NCI-H2107 (cell line): ENCODE measurements at places on chromosomes 7 and 10.
A peak's percentile ranks its signal among the peaks of the same experiment; 100 is the strongest.

GRCh38 chr7:117262546-117262945, 60.3 kb downstream of the WNT2 start:
- no peak for DNase-seq

DNA sequence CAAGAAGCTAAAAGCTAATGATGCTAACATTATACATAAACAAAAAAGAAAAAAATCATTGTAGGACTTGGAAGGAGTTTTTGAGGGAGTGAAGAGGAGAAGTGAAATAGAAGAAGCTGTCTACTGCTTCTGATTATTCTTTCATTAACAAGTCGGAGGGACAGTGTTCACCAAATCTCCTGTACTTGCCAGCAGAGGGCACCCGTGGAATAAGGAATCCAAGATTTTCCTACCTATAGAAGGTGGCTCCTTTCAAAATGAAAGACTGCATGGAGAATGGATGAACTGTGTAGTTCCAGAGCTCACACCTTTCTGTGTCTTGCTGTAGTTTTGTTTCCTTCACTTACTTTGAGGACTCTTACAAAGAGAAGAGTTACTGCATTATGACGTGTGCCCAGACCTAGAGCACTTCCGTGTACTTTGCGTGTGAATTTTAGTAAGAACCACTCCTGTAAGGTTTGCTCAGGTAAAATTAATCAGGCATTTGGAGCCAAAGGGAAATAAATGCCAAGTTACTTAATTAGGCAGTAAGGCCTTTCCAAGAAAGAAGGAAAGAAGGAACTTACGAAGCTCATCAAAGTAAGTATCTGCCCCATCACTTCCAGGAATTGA, 145.1 kb downstream of the SEMA3D start:
- DNase-seq: peak; percentile 60

GRCh38 chr10:90136731-90137316, 435.4 kb downstream of the KIF20B start:
- DNase-seq: no peak

DNA sequence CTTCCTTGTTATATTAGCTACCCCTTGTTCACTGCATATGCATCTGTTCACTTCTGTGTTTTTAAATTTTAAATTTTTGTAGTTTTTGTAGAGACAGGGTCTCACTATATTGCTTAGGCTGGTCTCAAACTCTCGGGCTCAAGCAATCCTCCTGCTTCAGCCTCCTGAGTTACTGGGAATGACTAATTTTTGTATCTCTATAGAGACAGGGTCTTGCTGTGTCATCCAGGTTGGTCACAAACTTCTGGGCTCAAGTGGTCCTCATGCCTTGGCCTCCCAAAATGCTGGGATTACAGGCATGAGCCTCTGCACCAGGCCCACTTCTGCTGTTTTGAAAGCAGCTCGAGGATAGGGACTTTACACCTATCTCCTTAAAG, 64.6 kb downstream of the PRTFDC1 start:
- DNase-seq: no peak

DNA sequence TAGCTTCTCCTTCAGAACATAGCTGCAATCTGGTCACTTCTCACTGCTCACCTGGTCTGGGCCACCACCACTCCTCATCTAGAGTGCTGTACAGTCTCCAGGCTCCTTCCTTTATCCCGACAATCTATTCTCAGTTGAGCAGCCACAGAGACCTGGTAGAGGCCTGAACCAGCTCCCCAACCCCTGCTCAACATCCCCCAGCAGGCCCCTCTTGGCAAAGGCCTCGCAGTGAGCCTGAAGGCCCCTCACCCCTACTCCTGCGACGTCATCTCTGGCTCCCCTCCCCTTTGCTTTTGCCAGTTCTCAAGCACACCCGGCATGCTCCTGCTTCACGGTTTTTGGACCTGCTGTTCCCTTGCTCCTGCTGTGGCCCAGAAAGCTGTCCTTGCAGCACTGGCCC, 113.9 kb downstream of the ARHGAP22 start:
- no peak for DNase-seq

DNA sequence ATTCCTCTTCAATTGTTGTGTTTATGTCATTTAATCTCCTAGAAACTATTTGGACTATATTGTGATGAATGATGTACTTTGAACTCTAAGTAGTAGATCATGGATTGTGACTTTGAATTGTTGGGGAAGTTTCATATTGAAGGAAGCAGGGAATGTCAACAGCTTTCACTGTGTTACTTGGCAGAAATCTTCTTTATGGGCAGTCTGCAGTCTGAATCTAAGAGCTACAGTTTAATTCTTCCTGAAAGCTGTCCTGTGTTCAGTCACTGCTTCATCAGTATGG, 91.6 kb downstream of the PPP1R9A start:
- DNase-seq: no peak

GRCh38 chr10:24255881-24256311, 47.0 kb downstream of the KIAA1217 start:
- DNase-seq: no peak

DNA sequence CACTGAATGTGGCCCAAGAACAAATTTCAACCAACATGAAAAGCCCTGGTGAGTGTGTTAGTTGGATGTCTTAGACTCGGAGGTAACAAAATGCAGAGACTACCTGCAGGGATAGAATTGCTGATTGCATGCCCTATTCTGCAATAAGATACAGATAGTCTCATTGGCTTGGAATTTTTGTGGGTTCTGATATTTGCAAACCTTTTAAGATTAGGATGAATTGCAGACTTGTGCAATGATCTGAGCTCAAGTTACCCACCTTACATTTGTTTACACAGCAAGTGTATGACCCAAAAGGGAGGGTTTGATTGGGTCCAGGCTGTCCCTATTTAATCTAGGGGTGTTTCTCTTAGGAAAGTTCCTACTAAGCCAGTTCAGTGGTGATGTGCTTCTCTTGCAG, 45.4 kb downstream of the GPR37 start:
- DNase-seq: no peak

- no peak for DNase-seq
Observed at GRCh38 chr10:20608503-20608902, 288.6 kb downstream of the NEBL start.

DNA sequence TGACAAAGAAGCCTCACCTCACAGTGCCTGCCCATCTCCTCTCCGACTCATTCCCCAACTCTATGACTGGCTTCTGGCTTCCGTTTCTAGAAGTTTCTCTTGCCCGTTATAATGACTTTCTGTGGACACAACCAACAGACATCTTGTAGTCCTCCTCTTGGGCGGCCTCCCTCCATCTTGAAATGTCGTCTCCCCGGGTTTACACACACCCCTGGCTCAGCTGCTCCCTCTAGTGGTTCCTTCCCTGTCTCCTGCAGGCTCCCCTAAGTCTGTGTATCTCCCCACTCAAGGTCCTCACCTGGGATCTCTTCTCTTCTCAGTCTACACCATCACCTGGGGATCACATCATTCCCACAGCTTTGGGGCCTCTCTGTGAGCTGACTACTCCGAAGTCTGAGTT, 123.4 kb upstream of the NEBL start:
- peak; percentile 1 for DNase-seq

DNA sequence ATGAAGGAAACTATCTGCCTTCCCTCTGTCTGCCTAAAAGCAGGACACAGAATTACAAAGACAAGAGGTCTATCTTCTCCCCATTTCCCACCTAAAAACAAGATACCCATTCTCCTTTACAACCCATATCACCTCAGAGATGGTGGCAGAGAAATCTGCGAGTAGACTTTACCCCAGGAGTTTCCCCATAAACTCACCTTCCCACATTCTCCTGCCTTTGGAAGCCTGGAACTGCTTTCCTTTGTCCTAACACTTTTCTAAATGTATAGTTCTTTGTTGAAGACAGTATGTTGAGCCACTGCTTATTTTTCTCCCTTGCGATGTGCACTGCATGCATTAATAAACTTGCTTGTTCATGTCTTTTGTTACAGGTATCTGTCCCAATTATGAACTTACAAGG, 8.0 kb downstream of the SHTN1 start:
- no peak for DNase-seq

DNA sequence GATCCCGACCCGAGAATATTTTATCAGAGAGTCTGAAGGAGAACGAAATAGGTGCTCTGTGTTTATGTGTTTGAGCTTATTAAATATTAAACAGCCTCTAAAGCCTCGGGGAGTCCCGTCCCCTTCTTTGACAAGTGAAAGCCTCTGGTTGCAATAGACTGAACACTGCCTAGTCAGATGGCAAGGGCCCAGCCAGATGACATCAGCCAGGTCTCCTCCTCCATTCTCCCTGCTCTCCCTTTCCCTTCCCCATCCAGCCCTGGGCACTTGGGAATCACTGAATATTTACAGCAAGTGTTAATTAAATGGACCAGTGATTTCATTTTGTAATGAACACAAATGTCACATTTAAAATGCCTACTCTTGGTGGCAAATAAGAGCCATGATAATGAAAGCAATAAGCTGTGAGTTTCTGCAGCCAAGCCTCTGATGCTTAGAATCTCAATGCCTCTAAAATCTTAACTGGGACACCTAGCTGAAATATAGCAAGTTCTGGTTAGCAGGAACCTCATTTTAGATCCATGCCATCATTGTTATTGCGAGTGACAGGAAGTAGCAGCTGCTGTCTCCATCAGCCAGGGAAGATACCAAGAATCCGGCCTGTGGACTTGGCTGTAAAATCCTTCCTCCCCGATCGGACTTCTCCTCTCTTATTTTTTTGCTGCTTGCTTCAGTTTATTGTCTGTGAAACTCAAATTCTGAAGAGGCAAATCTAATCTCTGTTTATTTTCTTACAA, 202.1 kb downstream of the PRPF18 start:
- DNase-seq: no peak

GRCh38 chr10:124104011-124104627, 10.7 kb upstream of the CHST15 start:
- no peak for DNase-seq

DNA sequence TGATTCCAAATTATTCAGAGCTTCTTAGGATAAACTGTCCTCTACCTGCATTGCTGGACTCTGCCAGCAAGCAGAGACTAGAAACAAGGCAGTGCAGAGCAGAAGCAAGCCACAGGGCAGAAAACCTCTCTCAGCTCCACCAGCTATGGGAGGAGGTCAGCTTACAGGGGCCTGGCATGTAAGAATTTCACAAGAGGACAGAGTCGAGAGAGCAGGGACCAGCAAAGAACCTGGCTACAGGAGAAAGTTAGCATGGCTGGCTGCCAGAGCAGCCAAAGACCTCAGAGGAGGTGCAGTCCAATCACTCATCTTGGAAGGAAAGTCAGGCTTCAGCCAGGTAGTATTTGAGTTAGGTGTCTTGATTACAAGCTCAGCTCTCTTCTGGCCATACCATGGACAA, 62.9 kb downstream of the ENO4 start:
- DNase-seq: no peak

GRCh38 chr7:109879287-109879828, 1211.6 kb upstream of the LRRN3 start:
- DNase-seq: peak; percentile 38

GRCh38 chr7:129824291-129825208, 128.2 kb downstream of the UBE2H start:
- DNase-seq: peak; percentile 72

GRCh38 chr7:95509199-95509598, 23.5 kb downstream of the ASB4 start:
- DNase-seq: peak; percentile 36

- no peak for DNase-seq
Observed at GRCh38 chr7:113349339-113349738, 231.0 kb upstream of the SMIM30 start.

DNA sequence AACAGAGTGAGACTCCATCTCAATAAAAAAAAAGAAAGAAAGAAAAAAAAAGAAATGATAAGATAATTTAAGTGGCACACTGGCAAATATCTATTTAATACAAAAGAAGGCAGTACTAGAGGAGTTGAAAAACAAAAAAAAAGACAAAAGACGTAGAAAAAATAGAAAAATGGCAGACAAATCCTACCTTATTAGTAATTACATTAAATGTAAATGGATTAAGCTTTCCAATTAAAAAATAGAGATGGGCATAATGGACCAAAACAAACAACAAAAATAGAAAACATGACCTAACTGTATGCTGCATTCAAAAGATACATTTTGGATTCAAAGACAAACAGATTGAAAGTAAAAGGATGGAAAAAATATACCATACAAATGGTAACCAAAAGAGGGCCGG, 5.3 kb upstream of the PARP12 start:
- no peak for DNase-seq

GRCh38 chr7:76206633-76207032, 4.9 kb downstream of the SRRM3 start:
- no peak for DNase-seq

GRCh38 chr7:36175886-36176285, 22.8 kb downstream of the EEPD1 start:
- no peak for DNase-seq

- DNase-seq: no peak
Observed at GRCh38 chr7:92778972-92779371, 57.4 kb downstream of the CDK6 start.

GRCh38 chr10:11720260-11720741, 21.9 kb upstream of the ECHDC3 start:
- DNase-seq: no peak

- DNase-seq: no peak
Observed at GRCh38 chr10:128095027-128095752, 31.0 kb downstream of the MKI67 start.

- no peak for DNase-seq
Observed at GRCh38 chr7:149719912-149720335, 53.5 kb downstream of the ZNF467 start.

GRCh38 chr7:30200591-30200990, 65.8 kb downstream of the MTURN start:
- no peak for DNase-seq

DNA sequence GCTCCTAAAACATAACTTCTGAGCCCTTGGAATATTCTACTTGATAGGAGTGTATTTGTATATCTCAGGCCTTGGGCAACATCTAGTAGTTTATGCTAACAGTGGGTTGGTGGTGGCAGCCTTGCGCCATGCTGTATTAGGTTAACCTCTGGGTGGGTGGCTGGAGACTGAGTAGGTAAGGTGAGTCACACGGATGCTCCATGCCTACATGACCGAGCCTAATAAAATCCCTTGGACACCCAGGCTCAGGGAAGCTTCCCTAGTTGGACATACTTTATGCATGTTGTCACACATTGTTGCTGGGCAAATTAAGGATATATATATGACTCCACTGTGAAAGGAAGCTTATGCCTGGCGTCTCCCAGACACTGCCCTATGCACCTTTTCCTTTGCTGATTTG, 6.0 kb upstream of the DAGLB start:
- no peak for DNase-seq

DNA sequence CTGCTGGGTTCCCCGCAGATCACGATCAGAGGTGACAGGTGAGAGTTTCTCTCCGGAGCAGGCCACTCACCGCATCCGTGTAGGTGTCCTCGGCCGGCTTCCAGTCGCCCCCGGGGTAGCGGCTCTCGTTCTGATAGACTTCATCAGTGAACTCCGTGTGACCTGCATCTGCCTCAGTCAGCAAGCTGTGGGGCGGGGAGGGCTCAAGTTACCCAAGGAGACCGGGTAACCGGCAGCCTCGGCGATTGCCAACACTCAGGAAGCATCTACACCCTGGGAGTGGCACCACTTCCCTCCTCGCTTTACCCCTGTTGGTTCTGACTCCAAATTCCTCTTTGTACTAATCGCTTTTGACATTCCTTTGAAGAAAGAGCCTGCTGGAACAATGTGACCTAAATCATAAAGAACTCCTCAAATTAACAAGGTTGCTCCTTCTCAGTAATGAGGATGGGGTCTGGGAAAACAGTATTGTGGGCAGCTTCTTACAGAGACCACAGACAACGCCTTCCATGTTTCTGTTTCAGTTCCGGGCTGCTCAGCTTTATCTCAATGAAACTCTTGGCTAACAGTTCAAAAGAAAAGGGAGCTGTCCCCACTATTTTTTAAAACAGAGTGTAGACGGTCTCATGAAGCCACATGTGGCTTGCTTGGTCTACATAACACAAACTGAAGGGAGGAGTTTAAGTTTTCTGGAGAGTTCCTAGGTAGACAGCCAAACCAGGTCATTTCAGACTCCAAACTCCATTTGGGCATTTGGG, 118.1 kb downstream of the MYOF start:
- DNase-seq: no peak
